ENCODE measurements at places on chromosomes 5 and 9.

DNA sequence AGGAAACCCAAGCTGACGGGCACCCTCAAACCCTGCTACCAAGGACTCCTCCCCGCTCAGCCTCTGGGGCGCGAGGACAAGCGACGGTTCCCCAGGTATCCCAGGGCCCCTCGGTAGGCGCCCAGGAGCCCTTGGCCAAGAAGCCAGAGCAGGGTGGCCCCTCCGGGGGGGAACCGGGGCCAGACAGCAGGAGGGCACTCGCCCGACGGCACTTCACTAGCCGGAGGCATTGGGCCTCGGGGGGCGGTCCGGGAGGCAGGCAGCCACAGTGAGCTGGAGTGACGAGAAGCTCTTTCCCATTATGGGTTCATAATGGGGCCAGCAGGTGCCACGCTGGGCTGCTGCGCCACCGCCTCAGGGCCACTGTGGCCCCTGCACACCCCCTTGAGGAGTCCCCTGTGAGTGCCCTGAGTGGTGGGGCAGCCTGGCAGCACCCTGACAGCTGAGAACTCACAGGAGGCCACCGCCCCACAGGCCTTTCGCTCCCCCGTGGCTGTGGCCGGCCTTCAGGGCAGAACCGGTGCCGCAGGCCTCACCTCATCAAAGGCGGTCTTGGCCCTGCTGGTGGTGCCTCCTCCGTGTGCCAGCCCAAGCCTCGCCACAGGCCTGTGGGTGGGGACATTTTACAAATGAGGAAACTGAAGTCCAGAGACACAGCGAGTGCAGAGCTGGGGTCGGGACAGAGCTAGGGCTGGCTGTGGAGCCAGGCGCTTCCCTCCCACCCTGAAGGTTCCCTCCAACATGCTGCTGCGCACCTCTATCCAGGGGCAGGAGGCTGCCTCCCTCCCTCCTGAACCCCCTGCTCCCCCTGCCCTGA, 68.7 kb downstream of the PSMB7 start:
- no peak for DNase-seq

DNA sequence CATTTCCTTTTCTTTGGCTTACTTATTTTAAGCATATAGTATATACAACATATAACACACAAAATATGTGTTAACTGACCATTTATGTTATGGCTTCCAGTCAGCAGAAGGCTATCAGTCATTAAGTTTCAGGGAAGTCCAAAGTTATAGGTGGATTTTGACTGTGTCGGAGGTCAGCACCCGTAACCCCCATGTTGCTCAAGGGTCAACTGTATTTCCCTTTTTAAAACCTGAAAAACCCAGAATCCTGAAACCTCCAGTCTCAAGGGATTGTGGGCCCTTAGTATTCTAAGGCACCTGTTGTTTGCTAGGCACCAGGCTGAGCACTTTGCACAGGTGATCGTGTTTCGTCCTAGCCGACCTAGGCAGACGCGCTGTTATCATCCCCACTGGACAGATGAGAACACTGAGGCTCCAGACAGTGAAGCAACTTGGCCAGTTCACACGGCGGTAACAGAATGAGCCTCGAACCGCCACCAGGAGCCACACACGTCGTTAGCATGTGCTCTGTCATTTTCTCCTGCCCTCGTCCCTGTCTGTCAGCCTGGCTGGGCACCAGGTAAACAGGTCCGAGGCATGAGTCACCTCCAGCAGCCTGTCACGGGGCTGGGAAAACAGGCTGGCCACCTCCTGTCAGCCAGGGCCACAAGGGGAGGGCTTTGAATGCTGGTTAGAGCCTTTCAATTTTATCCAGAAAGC, 39.9 kb downstream of the DUSP1 start:
- peak; percentile 90 for DNase-seq

DNA sequence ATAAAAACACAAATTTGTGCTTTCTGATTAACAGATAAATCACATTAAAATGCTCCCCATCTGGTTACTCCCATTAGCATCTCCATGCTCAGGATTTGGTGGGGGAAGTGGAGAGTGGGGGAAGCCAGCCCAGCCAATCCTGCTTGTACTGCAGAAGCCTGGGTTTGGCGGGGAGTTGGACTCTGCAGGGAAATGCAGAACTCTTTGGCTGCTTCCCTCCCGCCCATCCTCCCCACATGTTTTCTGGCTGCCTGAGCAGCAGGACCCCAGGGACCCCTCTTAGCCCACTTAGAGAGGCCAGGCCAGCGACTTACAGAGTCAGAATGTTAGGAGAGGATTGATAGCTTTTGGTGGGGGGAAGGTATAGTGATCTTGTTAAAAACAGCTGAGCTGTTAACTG, 59.5 kb upstream of the FOXI1 start:
- DNase-seq: no peak

- no peak for DNase-seq
Measured at GRCh38 chr5:178561746-178562264, 28.4 kb downstream of the COL23A1 start.

DNA sequence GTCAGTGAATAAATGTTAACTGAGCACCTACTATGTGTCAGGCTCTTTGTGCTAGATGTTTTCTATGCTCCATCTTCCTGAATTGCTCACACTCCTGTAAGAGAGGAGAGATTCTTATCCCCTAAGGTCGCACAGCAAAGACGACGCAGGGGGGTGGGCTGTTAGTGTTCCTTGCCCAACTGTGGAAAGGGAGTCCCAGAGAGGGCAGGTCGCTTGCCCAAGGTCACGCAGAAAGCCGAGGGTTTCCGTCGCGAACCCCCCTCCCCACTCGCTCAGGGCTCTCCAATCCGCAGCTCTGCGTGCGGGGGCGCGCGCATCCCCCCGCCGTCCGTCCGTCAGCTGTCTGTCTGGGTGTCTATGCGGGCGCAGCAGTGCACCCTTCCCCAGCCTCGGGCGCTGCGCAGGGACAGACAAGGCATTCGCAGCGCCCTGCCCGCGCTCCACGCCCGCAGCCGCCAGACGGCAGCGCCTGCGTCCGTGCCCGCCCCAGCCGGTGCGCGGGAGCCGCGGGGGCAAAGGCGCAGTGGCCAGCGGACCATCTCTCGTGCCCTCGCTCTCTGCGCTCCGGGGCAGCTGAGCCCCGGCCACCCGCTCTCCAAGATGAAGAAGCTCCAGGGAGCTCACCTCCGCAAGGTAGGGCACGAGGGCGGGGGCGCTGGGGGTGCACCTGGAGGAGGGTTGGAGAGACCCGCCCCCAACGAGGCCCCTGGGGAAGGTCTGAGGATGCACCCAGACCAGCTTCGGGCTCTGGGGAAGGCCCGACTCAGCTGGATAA, at the start of gene SLC6A7:
TSS of gene SLC6A7 (plus strand) at position 335 of the 775 bp plus-strand sequence. CDS start at position 601, 266 bp downstream.
- no peak for DNase-seq

- no peak for DNase-seq
Measured at GRCh38 chr5:132378580-132378979, 9.1 kb downstream of the SLC22A5 start.

GRCh38 chr9:91197232-91198181, 164.2 kb downstream of the AUH start:
- DNase-seq: peak; percentile 65

DNA sequence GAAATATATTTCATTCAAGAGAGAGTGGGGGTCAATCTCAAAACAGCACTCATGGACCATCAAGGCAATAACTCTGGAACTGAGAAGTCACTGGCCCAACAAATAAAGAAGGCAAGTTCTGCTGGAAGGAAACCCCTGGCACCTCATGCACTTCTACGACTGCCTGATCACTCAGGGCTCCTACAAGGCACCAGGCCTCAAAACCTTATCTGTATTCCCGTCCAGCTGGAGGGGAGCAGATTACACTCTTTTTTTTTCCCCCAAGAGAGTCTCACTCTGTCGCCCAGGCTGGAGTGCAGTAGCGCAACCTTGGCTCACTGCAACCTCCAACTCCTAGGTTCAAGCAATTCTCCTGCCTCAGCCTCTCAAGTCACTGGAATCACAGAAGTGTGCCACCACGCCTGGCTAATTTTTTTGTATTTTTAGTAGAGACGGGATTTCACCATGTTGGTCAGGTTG, 49.9 kb downstream of the P4HA2 start:
- no peak for DNase-seq

DNA sequence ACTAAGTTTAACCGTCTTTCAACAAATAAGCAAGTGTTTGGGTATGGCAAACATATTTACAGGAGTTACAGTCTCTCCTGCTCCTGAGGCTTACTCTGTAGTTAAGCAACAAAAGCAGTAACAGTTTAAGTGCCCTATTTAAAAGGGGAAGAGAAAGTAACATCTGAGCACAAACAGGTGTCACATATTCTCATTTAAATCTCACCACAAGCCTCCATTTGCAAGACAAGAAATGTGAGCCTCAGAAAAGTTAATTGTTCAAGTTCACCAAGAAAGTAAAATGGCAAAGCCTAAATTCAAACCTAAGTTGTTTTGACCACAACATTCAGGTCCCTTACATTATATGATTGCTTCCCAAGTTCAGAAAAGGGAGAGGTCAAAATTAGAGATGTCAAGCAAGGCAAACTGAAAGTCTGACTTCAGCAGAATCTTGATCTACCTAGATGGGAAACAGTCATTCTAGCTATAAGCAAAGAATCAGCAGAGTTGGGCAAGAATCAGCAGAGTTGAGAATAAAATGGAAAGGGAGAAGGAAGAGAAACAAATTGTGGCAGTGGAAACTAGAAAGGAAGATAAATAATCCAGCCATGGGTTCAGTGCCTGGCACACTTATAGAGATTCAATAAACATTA, 93.4 kb downstream of the STRBP start:
- no peak for DNase-seq

Data from lung microvascular endothelial cell (primary cell).